ENCODE measurements at places on chromosomes 7 and 10. TPM values are rescaled to one million over a fixed set of nuclear protein-coding genes. Genes with fewer than 3 reads are reported as not detected.

ELMO1 gene
- total RNA-seq, result 0.28 TPM

H2BK1 gene
- total RNA-seq, result not detected

TEX36 gene
- total RNA-seq, result not detected

MLXIPL gene
- not detected for total RNA-seq

AKR1C8 gene
- not detected for total RNA-seq

ASAH2 gene
- 0.28 TPM for total RNA-seq

CNPY1 gene
- not detected for total RNA-seq

BCL7B gene
- total RNA-seq, result 14.7 TPM

CALD1 gene
- 1,050 TPM for total RNA-seq

STRA8 gene
- total RNA-seq, result not detected

MYH16 gene
- not detected for total RNA-seq

CTAGE4 gene
- total RNA-seq, result 0.28 TPM

FAM107B gene
- 21.5 TPM for total RNA-seq

OR6B1 gene
- total RNA-seq, result not detected

CBLL1 gene
- 15.0 TPM for total RNA-seq

AGMO gene
- total RNA-seq, result 6.2 TPM

BAG3 gene
- total RNA-seq, result 9.0 TPM

FGFBP3 gene
- 0.56 TPM for total RNA-seq

ANK3 gene
- 93.2 TPM for total RNA-seq

MYL10 gene
- total RNA-seq, result not detected

ZNF32 gene
- total RNA-seq, result 27.3 TPM

AMPH gene
- 1.2 TPM for total RNA-seq

SFMBT2 gene
- total RNA-seq, result 0.19 TPM

GNG11 gene
- 152 TPM for total RNA-seq

AKR1C4 gene
- total RNA-seq, result not detected

VPS37D gene
- 2.3 TPM for total RNA-seq

MRC1 gene
- 0.19 TPM for total RNA-seq

All from regular cardiac myocyte (primary cell).